Activated CD8-positive, alpha-beta memory T cell treated with anti-CD3 and anti-CD28 coated beads, Interleukin-2, amount 10 ng/mL, durations not matched to agents 7 days and 5 days (primary cell): ENCODE measurements at places on chromosomes 13 and 19. TPM values are rescaled to one million over a fixed set of nuclear protein-coding genes. Genes with fewer than 3 reads are reported as not detected.

ZSCAN1 gene
- total RNA-seq = not detected

DNA sequence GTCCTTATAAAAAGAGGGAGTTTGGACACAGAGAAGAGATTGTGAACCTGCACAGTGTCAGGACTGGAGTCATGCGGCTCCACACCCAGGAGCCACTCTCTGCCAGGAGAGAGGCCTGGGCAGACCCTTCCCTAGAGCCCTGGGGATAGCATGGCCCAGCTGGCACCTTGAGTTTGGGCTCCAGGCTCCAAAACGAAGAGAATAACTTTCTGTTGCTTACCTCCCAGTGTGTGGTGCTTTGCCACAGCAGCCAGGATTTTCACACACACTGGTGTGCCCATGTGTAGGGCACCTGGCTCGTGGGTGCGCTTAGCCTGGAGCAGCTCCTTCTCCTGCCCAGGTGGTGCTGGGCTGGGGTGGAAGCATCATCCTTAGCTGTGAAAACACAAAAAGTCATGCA is 344.3 kb downstream of the TEX29 start:
- no peaks in the 10 kb centered on the region for H3K36me3 ChIP-seq
- no peaks in the 10 kb centered on the region for H3K27me3 ChIP-seq
- no peaks in the 10 kb centered on the region for H3K4me1 ChIP-seq
- no peak overlapping the region for H3K4me3 ChIP-seq
- DNase-seq = no peak

IGFL3 gene
- total RNA-seq = not detected

TNFRSF19 gene
- 0.28 TPM for total RNA-seq

CYP2A7 gene
- not detected for total RNA-seq

- H3K27ac ChIP-seq = peak overlapping the region; percentile 85
- H3K36me3 ChIP-seq = peaks cover 41% of the 10 kb centered on the region
- DNase-seq = peak; percentile 90
- peaks cover 74% of the 10 kb centered on the region for H3K4me1 ChIP-seq
- H3K27me3 ChIP-seq = no peaks in the 10 kb centered on the region
- H3K4me3 ChIP-seq = no peak overlapping the region
Observed at GRCh38 chr13:99380921-99381645, 73.9 kb upstream of the GPR183 start.

- peaks cover 3% of the 10 kb centered on the region for H3K36me3 ChIP-seq
- H3K4me3 ChIP-seq = no peak within 1 kb of the TSS
- peaks cover 6% of the 10 kb centered on the region for H3K4me1 ChIP-seq
- DNase-seq = no peak
- peaks cover 33% of the 10 kb centered on the region for H3K27me3 ChIP-seq
Observed at GRCh38 chr19:840519-841206, at the start of gene PRTN3. PRTN3 (plus strand) TSS chr19:840999; CDS start chr19:841009, 10 bp downstream.

- no peak overlapping the region for H3K4me3 ChIP-seq
- H3K36me3 ChIP-seq = no peaks in the 10 kb centered on the region
- H3K4me1 ChIP-seq = no peaks in the 10 kb centered on the region
- H3K27me3 ChIP-seq = no peaks in the 10 kb centered on the region
- no peak for DNase-seq
- no peak overlapping the region for H3K27ac ChIP-seq
Observed at GRCh38 chr13:110492679-110493593, 68.6 kb downstream of the RAB20 start.

- no peak for DNase-seq
- peaks cover 68% of the 10 kb centered on the region for H3K36me3 ChIP-seq
- peak overlapping the region; percentile 54 for H3K27ac ChIP-seq
- H3K4me3 ChIP-seq = no peak overlapping the region
Observed at GRCh38 chr19:8478598-8478997, 23.8 kb downstream of the PRAM1 start.

RETN gene
- not detected for total RNA-seq

GRCh38 chr19:53424968-53425597 is 6.7 kb upstream of the ZNF761 start:
- no peaks in the 10 kb centered on the region for H3K36me3 ChIP-seq
- no peaks in the 10 kb centered on the region for H3K27me3 ChIP-seq
- H3K4me3 ChIP-seq = no peak overlapping the region
- H3K4me1 ChIP-seq = no peaks in the 10 kb centered on the region

- peaks cover 10% of the 10 kb centered on the region for H3K4me1 ChIP-seq
- H3K27me3 ChIP-seq = peaks cover 16% of the 10 kb centered on the region
- H3K27ac ChIP-seq = no peak overlapping the region
- no peak for DNase-seq
- no peaks in the 10 kb centered on the region for H3K36me3 ChIP-seq
- H3K4me3 ChIP-seq = no peak overlapping the region
Observed at GRCh38 chr19:51621178-51621577, 9.0 kb downstream of the SIGLEC5 start.

ZNF571 gene
- total RNA-seq = 2.0 TPM

DNA sequence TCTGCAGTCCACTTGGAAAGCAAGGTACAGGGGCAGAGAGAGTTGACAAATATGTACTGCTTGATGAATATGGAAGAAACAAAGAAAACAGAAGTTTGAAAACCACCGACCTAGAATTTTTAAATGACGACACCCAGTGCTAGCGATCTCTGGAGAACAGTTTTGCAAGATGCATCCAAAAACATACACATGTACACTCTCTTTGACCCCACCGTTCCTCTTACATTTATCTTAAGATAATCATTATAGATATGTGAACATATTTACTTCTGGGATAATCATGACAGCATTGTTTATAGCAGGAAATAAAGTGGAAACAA is 40.8 kb upstream of the IGSF23 start:
- H3K36me3 ChIP-seq = no peaks in the 10 kb centered on the region
- no peaks in the 10 kb centered on the region for H3K27me3 ChIP-seq
- no peak overlapping the region for H3K4me3 ChIP-seq
- no peak overlapping the region for H3K27ac ChIP-seq

DNA sequence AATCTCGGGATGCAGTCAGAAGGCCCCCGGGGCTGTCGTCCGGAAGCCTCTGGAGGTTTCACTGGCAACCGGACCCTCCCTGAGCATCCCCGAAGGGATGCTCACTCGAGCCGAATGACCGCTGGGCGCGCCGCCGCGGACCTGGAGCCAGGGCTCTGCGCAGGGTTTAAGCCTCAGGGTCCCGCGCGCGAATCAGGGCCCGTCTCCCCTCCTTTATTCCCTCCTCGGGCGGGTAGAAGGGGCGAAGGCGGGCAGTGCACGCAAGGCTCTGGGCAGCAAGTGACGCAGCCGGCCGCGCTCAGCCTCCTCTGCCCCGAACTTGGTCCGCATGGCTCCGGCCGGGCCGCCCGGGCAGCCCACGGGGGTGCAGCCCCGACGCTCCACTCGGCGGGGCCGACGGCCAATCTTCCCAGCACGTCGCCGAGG is 572 bp downstream of the SHISA2 start:
- H3K36me3 ChIP-seq = no peaks in the 10 kb centered on the region
- no peak overlapping the region for H3K27ac ChIP-seq
- peaks cover 20% of the 10 kb centered on the region for H3K4me1 ChIP-seq
- H3K4me3 ChIP-seq = no peak overlapping the region
- H3K27me3 ChIP-seq = peaks cover 73% of the 10 kb centered on the region

DNA sequence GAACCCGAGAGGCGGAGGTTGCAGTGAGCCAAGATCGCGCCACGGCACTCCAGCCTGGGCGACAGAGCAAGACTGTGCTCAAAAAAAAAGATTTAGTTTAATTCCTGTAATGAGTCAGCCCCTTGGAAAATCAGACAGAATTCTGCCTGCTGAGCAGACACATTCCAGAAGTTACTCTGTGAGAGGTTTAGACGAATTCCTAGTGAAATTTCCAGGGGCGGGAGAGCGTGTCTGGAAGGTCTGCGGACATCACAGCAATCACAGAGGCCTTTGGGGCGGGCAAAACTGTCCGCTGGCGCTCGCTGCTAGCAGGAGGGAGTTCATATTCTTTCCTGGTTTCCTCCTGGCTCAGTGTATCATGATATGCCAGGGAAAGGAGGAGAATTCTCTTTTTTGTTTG is 17.5 kb downstream of the MISP start:
- peaks cover 2% of the 10 kb centered on the region for H3K27me3 ChIP-seq
- DNase-seq = no peak
- peaks cover 3% of the 10 kb centered on the region for H3K4me1 ChIP-seq
- no peak overlapping the region for H3K27ac ChIP-seq
- no peaks in the 10 kb centered on the region for H3K36me3 ChIP-seq
- no peak overlapping the region for H3K4me3 ChIP-seq
